ENCODE measurements at places on chromosomes 13 and 19. TPM values are rescaled to one million over a fixed set of nuclear protein-coding genes. Genes with fewer than 3 reads are reported as not detected.

Gene ITGBL1
- total RNA-seq, result 1.5 TPM

Gene SPACA4
- total RNA-seq, result not detected

Gene TMEM145
- total RNA-seq, result 4.2 TPM

Gene SOX1
- total RNA-seq, result not detected

Gene MRPL54
- total RNA-seq, result 64.6 TPM

Gene MED16
- 15.7 TPM for total RNA-seq

Gene PGPEP1
- 2.6 TPM for total RNA-seq

Gene FCGBP
- total RNA-seq, result 0.84 TPM

Gene CEACAM19
- total RNA-seq, result 9.1 TPM

Gene KCNJ14
- total RNA-seq, result 1.1 TPM

Gene FFAR3
- not detected for total RNA-seq

Gene PLK5
- total RNA-seq, result not detected

Gene ZNF177
- 0.64 TPM for total RNA-seq

Gene PSG1
- 0.22 TPM for total RNA-seq

Gene F7
- total RNA-seq, result 0.12 TPM

Gene HSD17B14
- total RNA-seq, result 14.8 TPM

Gene KCNN4
- total RNA-seq, result 58.7 TPM

Gene ATP12A
- total RNA-seq, result not detected

Gene C19orf85
- not detected for total RNA-seq

Gene IGFL2
- 0.83 TPM for total RNA-seq

Gene RFPL4AL1
- total RNA-seq, result not detected

Gene RDH8
- 0.43 TPM for total RNA-seq

Gene CEACAM1
- total RNA-seq, result 1.8 TPM

Gene SYT3
- total RNA-seq, result 0.70 TPM

Gene ZNF548
- 3.2 TPM for total RNA-seq

Gene MCEMP1
- total RNA-seq, result not detected

Gene MIA
- total RNA-seq, result not detected

Gene ZNF667
- total RNA-seq, result not detected

Gene LTBP4
- 46.5 TPM for total RNA-seq

Gene DHPS
- total RNA-seq, result 52.5 TPM

Gene IL17D
- 1.5 TPM for total RNA-seq

Gene CD177
- total RNA-seq, result 0.08 TPM

Gene IGSF23
- 0.63 TPM for total RNA-seq

Gene CEACAM7
- not detected for total RNA-seq

Gene HTR2A
- total RNA-seq, result not detected

Gene SHISA7
- 0.02 TPM for total RNA-seq

Gene ZNF83
- total RNA-seq, result 0.15 TPM

Gene IRS2
- 18.2 TPM for total RNA-seq

Gene AZU1
- total RNA-seq, result not detected

Gene KLK13
- total RNA-seq, result not detected

Gene CYP4F3
- total RNA-seq, result 3.1 TPM

Gene ATP4B
- total RNA-seq, result not detected

Gene PCDH17
- 0.13 TPM for total RNA-seq

Gene CAPN12
- total RNA-seq, result 6.5 TPM

Gene ZNF726
- 0.98 TPM for total RNA-seq

Gene MBD3L2
- not detected for total RNA-seq

Measured in A549 treated with RU486 at 1 μM for 4 hours (cell line).